K562 (cell line): ENCODE measurements at places on chromosomes 7 and 10.

DNA sequence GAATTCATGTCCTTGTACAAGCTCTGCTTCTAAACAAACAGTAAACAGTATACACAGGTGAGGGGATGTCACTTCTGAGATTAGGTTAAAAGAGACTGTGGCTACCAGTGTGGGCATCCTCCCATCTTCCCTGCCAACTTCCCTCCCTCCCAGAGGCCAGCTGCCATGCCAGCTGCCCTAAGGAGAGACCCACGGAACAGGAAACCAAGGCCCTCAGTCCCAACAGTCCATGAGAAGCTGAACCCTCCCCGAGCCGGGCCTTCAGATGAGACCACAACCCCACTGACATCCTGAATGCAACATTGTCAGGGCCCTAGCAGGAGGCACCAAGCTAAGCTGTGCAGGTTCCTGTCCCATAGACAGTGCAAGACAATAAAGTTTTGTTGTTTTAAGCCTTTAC is 106.1 kb downstream of the CTBP2 start:
- peak; percentile 3 for DNase-seq

- no peak for DNase-seq
Measured at GRCh38 chr10:61271127-61271780, 181.9 kb downstream of the TMEM26 start.

- DNase-seq = no peak
Measured at GRCh38 chr7:114070246-114070645, 151.4 kb upstream of the PPP1R3A start.

GRCh38 chr10:7412237-7412927 is 1.5 kb upstream of the SFMBT2 start:
- no peak for DNase-seq

DNA sequence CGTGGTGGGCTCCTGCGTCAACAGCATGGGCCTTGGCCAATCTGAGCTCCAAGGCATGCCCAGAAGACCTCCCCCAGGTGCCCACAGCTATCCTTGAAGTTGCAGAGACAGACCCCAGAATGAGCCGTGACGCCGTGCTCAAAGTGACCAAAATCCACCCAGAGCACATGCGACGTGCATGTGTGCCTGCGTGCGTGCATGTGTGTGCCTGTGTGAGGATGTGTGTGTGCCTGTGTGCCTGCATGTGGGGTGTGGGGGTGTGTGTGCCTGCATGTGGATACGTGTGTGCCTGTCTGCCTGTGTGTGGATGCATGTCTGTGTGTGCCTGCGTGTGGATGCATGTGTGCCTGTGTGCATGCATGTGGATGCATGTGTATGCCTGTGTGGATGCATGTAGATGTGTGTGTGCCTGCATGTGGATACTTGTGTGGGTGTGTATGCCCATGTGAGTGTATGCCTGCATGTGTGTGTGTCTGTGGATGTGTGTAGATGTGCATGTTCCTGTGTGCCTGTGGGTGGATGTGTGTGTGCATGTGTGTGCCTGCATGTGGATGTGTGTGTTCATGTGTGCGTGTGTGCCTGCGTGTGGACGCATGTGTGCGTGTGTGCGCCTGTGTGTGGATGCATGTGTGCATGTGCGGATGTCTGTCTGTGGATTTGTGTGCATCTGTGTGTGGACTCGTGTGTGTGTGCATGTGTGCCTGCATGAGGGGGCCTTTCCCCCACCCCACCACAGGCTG is 42.6 kb downstream of the PWWP2B start:
- DNase-seq = no peak

DNA sequence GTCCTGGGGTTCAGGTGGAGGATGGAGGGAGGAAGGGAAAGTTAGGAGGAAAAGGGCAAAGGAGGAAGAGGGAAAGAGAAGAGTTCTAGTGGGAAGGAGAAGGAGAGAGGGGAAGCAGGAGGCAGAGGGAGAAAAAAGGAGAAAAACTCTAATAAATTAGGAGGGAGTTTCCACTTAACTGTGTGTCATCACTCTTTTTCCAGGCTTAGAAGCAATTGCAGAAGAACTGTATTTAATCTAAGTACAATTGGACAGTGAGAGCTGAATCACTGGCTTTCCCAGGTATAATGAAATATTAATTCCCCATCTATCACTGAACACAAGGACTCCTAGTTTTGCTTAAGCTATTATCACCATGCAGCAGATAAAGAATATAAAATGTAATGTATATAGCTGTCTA is 76.8 kb downstream of the CREB3L2 start:
- no peak for DNase-seq

DNA sequence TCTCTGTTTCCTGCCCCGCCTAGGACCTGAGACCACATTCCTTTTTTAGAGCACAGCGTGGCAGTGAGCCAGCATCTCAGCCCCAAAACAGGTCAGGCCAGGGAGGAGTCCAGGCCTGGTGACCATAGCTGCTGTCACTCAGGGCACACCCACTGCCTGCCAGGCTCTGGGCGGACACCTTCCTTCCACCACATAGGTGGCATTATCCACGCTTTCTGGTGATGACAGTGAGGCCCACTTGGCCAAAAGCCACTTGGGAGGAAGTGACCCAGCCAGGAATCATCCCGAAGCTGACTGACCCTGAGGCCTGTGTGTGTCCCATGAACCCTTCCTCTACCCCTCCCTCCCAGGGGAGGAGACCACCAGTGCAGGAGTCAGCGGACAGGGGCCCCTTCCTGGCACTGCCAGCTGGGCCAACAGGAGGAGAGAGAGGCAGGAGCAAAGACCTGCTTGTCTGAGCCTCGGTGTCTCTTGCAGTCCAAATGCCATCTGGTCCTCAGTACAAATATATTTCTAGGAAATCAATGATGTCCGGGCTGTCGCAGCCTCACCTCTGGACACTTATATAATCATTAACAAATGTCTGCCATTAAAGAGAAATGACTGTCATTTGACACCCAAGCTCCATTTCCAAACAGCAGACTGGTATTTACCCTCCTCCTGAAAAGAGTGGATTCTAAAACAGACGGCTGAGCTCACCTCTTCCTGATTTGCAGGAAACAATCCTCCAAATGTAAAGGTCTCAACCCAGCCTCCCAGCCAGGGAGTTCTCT is 63.0 kb downstream of the ABRAXAS2 start:
- peak; percentile 6 for DNase-seq

DNA sequence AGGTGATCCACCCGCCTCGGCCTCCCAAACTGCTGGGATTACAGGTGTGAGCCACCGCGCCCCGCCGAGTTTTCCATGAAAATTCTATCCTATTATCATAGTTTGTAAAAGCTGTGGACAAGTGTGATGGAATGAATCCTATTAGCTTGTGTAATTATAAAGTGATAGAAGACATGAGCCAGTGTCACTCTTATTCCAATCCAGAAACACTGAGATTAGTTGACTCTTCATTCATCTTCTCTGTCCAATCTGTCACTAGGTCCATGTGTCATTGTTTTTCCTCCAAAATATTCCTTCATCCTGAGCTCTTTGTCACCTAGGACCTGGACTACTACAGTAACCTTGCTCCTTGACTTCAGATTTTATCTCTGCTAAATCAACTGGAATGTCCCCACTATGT is 13.5 kb downstream of the FBH1 start:
- DNase-seq = no peak

GRCh38 chr10:8316284-8316683 is 261.8 kb downstream of the GATA3 start:
- DNase-seq = no peak

- DNase-seq = no peak
Measured at GRCh38 chr10:8967061-8967460, 912.6 kb downstream of the GATA3 start.

- no peak for DNase-seq
Measured at GRCh38 chr10:48740015-48740707, 55.5 kb downstream of the WDFY4 start.

DNA sequence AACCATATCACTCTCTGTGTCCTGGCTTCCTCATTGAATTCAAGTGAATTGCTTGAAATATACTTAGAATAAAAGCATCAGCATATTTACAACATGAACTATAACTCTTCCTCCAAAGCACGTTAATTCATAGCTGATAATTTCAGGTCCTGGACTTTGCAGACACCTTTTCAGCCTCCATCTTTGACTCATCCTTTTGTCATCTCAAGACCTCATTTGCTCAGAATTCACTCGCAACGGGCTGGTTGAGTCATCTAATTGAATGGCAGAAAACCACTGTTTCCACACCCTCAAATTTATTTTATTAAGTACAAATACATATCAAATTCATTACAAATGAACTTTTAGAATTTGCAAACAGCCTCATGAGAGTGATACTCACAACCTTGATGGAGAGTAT is 545.7 kb downstream of the GATA3 start:
- DNase-seq = no peak

DNA sequence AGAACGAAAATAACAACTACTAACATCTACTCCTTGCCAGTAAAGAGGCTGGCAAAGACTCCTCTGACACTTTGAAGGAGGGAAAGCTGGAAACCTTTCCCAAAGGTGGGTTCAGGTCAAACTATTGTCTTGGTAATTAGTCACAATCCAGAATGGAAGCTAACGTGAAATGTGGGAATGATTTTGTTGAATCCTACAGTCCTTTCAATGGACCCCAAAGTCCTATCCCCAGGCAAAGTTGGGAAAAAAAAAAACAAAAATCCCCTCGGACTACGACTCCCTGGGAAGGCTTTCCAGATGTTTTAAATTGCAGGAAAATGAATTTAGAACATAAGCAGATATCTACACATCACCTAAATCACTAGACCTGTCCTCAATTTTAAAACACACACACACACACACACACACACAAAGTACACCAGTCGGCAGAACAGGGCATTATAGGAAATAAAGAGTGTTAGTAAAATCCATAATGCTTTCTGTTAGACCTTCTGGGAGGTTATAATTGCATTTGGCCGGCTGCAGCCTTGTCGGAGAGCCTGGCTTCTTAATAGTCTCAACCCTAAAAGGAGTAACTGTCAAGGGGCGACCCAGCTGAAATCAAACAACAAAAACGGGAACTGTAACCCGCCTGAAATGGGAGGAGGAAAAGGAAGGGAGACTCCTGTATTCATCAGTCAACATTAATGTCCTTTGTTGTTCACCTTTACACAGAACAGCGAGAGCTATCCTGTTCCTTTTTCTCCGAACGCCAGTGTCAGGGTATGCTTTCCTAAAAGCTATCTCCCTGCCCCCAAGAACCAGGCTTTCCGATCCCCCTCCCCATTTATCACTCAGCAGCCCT is 1.5 kb downstream of the DOCK4 start:
- DNase-seq = no peak

DNA sequence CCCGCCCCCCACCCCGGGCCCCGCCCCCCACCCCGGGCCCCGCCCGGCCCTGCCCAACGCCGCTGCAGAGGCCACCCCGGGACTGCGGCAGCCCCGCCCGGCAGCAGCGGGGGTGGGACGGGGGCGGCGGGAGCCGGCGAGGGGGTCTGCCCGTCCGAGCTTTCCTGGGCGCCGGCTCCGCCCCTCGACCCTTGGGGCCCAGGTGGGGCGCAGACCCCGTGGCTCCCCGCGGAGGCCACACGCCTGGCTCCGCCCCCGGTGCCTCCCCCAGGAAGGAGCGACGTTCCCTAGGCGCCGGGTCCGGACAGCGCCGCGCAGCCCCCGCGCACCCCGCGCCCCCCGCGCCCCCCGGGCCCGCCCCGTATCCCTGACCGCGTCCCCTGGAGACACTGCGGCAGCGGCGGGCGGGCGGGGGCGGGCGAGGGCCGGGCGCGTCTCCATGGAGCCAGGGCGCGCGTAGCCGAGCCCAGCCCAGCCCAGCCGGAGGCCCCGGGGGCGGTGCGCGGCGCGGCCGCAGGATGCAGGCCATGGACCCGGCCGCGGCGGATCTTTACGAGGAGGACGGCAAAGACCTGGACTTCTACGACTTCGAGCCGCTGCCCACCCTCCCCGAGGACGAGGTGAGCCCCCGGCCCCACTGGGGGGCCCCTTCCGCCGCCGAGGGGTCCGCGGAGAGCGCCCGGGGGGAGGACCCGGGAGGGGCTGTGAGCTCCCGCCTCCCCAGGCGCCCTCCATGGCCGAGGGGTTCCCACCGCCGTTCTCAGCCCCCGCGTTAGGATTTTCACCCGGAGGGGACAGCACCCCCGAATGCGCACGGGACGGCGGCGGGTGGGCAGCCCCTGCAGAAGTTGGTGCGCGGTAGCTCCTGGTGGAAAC is at the start of gene KNDC1:
TSS of gene KNDC1 (plus strand) at position 270 of the 876 bp plus-strand sequence. CDS start at position 519, 249 bp downstream.
- DNase-seq = peak; percentile 81

DNA sequence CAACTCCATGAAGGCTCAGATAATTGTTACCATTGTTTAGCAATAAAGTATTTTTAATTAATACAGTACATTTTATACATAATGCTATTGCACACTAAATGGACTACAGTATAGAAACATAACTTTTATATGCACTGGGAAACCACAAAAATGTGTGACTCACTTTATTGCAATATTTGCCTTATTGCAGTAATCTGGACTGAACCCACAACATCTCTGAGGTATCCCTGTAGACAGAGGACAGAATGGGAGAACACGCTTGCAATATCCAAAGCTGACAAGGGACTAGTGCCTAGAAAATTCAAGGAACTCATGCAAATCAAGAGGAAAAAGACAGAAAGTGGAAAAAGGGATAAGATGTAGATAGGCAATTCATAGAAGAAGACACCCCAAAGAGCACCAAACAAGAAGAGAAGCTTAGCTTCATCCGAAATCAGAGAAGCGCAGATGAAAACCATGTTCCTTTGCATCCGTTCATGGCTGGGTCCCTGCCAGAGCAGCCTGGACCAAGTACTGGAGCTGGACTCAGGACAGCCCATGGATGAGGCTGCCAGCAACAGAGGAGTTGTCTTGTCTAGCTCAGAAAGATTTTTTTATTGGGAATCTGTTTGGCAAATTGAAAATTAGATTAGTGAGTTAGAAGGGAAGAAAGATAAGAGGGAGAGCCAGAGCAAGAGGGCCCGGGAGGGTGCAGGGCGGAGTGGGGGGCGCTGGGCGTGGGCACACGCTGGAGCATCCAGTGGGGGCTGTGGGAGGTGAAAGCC is 16.0 kb upstream of the GALNTL5 start:
- DNase-seq = no peak
